ENCODE measurements at places on chromosomes 13 and 19. TPM values are rescaled to one million over a fixed set of nuclear protein-coding genes. Genes with fewer than 3 reads are reported as not detected.

The KDELR1 gene
- 47.8 TPM for total RNA-seq

The KCTD12 gene
- total RNA-seq: 94.3 TPM

The FCAR gene
- not detected for total RNA-seq

The ZNF554 gene
- total RNA-seq: 3.2 TPM

The OSCAR gene
- total RNA-seq: 0.07 TPM

The LYL1 gene
- total RNA-seq: 45.2 TPM

The CNOT3 gene
- 14.5 TPM for total RNA-seq

The MICU2 gene
- total RNA-seq: 42.1 TPM

The SRRM5 gene
- not detected for total RNA-seq

The CLPTM1 gene
- 24.9 TPM for total RNA-seq

The CCL25 gene
- not detected for total RNA-seq

The LRRC63 gene
- 0.07 TPM for total RNA-seq

The KLK4 gene
- total RNA-seq: not detected

The CDC34 gene
- 108 TPM for total RNA-seq

The PLK5 gene
- total RNA-seq: not detected

The C19orf73 gene
- total RNA-seq: 1.2 TPM

The FBXL3 gene
- total RNA-seq: 54.2 TPM

The TYROBP gene
- not detected for total RNA-seq

The PCSK4 gene
- 0.59 TPM for total RNA-seq

The IGSF23 gene
- 0.25 TPM for total RNA-seq

The CGB3 gene
- total RNA-seq: not detected

The GNG7 gene
- 0.20 TPM for total RNA-seq

The CLIP3 gene
- total RNA-seq: 2.6 TPM

The NCR1 gene
- not detected for total RNA-seq

The TMEM190 gene
- not detected for total RNA-seq

The GAS6 gene
- 127 TPM for total RNA-seq

The CYP2A7 gene
- total RNA-seq: not detected

The ZNF470 gene
- 5.3 TPM for total RNA-seq

The KRTDAP gene
- total RNA-seq: not detected

The MAB21L1 gene
- not detected for total RNA-seq

The SHFL gene
- 22.9 TPM for total RNA-seq

The SDHAF1 gene
- 7.4 TPM for total RNA-seq

The PLVAP gene
- 0.21 TPM for total RNA-seq

The CD209 gene
- not detected for total RNA-seq

The ARHGAP45 gene
- 20.2 TPM for total RNA-seq

The TEX26 gene
- not detected for total RNA-seq

The RINL gene
- 8.8 TPM for total RNA-seq

The MED26 gene
- total RNA-seq: 5.8 TPM

The CLEC17A gene
- total RNA-seq: not detected

The KLK8 gene
- not detected for total RNA-seq

The SPACA4 gene
- not detected for total RNA-seq

The SLC15A1 gene
- total RNA-seq: 0.07 TPM

The DMKN gene
- total RNA-seq: not detected

The ZNF221 gene
- total RNA-seq: 7.7 TPM

The PRKCSH gene
- total RNA-seq: 185 TPM

The S1PR5 gene
- total RNA-seq: not detected

Measured in pulmonary artery endothelial cell (primary cell).